Nasal cavity respiratory epithelium epithelial cell of viscerocranial mucosa (primary cell): ENCODE measurements at places on chromosomes 4 and X. TPM values are rescaled to one million over a fixed set of nuclear protein-coding genes. Genes with fewer than 3 reads are reported as not detected.

The SLC4A4 gene
- under 0.01 and 0.21 TPM in 2 replicates for total RNA-seq

The MGAT4D gene
- total RNA-seq = not detected in 2 replicates

The ADRA2C gene
- total RNA-seq = 0.34 and 0.93 TPM in 2 replicates

The TEX13D gene
- total RNA-seq = not detected in 2 replicates

The TLR10 gene
- under 0.01 TPM in 1 of 2 replicates, not detected in the other for total RNA-seq

The TLR8 gene
- not detected in 2 replicates for total RNA-seq

The TRIM60 gene
- total RNA-seq = not detected in 2 replicates

The LRRC66 gene
- under 0.01 and 0.43 TPM in 2 replicates for total RNA-seq

The WDR1 gene
- 320 and 323 TPM in 2 replicates for total RNA-seq

The HS3ST1 gene
- total RNA-seq = 3.4 and 14.2 TPM in 2 replicates

The GAGE12J gene
- total RNA-seq = not detected in 2 replicates

The SLC25A43 gene
- total RNA-seq = 19.1 and 28.3 TPM in 2 replicates

The USP27X gene
- 1.7 and 4.6 TPM in 2 replicates for total RNA-seq

The GPM6B gene
- 0.34 and 0.36 TPM in 2 replicates for total RNA-seq

The CSAG1 gene
- total RNA-seq = not detected in 2 replicates

The ZFP92 gene
- 0.34 and 2.5 TPM in 2 replicates for total RNA-seq

The GPRASP3 gene
- 2.7 and 5.2 TPM in 2 replicates for total RNA-seq

The NHSL2 gene
- 0.07 TPM in 1 of 2 replicates, not detected in the other for total RNA-seq

The FAM47B gene
- not detected in 2 replicates for total RNA-seq

The SPIN2A gene
- under 0.01 and 0.14 TPM in 2 replicates for total RNA-seq

The IRF2 gene
- 13.7 and 33.0 TPM in 2 replicates for total RNA-seq

The NLGN4X gene
- total RNA-seq = under 0.01 and 0.50 TPM in 2 replicates

The SSX3 gene
- total RNA-seq = not detected in 2 replicates

The ASB5 gene
- 0.07 TPM in 1 of 2 replicates, not detected in the other for total RNA-seq

The LRAT gene
- total RNA-seq = 3.1 and 18.8 TPM in 2 replicates

The FGA gene
- total RNA-seq = not detected in 2 replicates

The SEC31A gene
- 157 and 211 TPM in 2 replicates for total RNA-seq

The DNAAF6 gene
- total RNA-seq = not detected in 2 replicates

The PRSS12 gene
- total RNA-seq = 28.4 and 31.1 TPM in 2 replicates

The AMMECR1 gene
- 36.6 and 38.8 TPM in 2 replicates for total RNA-seq

The MAP7D3 gene
- total RNA-seq = 6.8 and 11.0 TPM in 2 replicates

The CLGN gene
- total RNA-seq = 26.7 and 32.4 TPM in 2 replicates
